ENCODE measurements at places on chromosomes 7 and 10. TPM values are rescaled to one million over a fixed set of nuclear protein-coding genes. Genes with fewer than 3 reads are reported as not detected.

The RBM20 gene
- 4.0 TPM for total RNA-seq

The CYP3A4 gene
- not detected for total RNA-seq

The ZNF107 gene
- 1.5 TPM for total RNA-seq

The NOS3 gene
- total RNA-seq = 20.9 TPM

The MAGI2 gene
- 0.81 TPM for total RNA-seq

The GDF2 gene
- total RNA-seq = not detected

The CCDC7 gene
- 3.9 TPM for total RNA-seq

The CFAP70 gene
- 0.25 TPM for total RNA-seq

The LIPF gene
- not detected for total RNA-seq

Measured in bladder microvascular endothelial cell (primary cell).